Natural killer cell treated with Interleukin-12 subunit alpha and Interleukin-12 subunit beta and Interleukin-15 and Interleukin-18, amount 100 ng/mL, for 72 hours (primary cell): ENCODE measurements at places on chromosomes 5 and 9. TPM values are rescaled to one million over a fixed set of nuclear protein-coding genes. Genes with fewer than 3 reads are reported as not detected.

Gene GRM6
- not detected for total RNA-seq

Gene PRSS3
- total RNA-seq, result 1.3 TPM

Gene PDZD2
- not detected for total RNA-seq

DNA sequence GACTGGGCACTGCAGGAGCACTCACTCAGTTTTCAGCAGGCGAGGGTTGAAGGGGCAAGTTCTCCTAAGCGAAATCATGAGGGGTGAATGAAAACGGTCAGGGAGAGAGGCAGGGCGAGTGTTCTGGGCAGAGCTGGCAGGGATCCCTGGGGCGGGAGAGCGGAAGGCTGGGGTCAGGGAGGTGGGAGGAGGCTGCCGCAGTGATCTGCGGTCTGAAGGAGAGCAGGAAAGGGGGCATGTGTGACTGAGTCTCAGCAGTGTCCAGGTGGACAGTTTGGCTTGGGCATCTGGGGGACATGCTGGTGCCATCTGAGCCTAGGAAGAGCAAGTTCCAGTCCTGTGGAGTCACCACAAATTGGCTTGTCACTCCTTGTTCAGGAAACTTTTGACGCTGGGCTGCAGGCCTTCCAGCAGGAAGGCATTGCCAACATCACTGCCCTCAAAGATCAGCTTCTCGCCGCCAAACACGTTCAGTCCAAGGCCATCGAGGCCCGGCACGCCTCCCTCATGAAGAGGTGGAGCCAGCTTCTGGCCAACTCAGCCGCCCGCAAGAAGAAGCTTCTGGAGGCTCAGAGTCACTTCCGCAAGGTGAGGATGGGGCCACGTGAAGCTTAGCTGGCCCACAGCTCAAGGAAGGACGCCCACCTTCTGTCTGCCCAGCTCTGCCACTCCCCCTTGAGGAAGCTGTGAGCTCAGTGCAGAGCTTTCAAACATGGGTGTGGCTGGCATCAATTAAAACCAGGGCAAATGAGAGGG lies 31.1 kb downstream of the DYNC2I2 start:
- DNase-seq, result no peak
- H3K4me1 ChIP-seq, result no peaks in the 10 kb centered on the region
- no peaks in the 10 kb centered on the region for H3K27me3 ChIP-seq
- H3K4me3 ChIP-seq, result no peak overlapping the region
- no peak overlapping the region for H3K27ac ChIP-seq
- peaks cover 8% of the 10 kb centered on the region for H3K36me3 ChIP-seq

Gene PCDHB3
- total RNA-seq, result not detected

DNA sequence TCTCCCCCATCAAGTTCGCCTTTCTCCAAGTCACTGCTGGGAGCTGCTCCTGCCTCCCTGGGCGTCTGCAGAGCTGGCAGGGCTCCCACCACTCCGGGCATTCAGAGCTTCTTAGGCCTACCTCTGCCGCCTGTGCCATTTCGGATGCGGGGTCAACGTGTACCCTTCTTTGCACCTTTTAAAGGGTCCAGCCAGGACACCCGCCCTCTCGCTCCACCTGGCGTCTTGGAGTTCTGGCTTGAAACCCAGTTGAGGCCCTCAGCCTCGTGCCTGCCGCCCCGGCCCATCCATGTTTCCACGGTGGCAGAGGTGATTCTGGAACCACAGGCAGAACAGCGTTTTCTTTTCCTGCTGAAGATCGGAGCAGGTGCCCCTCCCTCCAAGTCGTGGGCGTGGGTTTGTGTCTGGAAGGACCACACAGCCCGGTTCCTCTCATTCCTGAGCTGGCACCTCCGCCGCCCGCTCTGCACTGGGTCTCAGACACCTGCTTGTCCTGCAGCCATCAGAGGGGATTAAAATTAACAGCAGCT lies 32.9 kb downstream of the NDUFS6 start:
- H3K36me3 ChIP-seq, result no peaks in the 10 kb centered on the region
- H3K27me3 ChIP-seq, result peaks cover 9% of the 10 kb centered on the region
- no peak overlapping the region for H3K27ac ChIP-seq
- no peak overlapping the region for H3K4me3 ChIP-seq
- H3K4me1 ChIP-seq, result no peaks in the 10 kb centered on the region

GRCh38 chr9:123679330-123679987 lies 250.5 kb downstream of the DENND1A start:
- DNase-seq, result no peak
- no peak overlapping the region for H3K27ac ChIP-seq
- no peak overlapping the region for H3K4me3 ChIP-seq
- peaks cover 5% of the 10 kb centered on the region for H3K36me3 ChIP-seq
- peaks cover 18% of the 10 kb centered on the region for H3K4me1 ChIP-seq

Gene PCDHB6
- total RNA-seq, result not detected

DNA sequence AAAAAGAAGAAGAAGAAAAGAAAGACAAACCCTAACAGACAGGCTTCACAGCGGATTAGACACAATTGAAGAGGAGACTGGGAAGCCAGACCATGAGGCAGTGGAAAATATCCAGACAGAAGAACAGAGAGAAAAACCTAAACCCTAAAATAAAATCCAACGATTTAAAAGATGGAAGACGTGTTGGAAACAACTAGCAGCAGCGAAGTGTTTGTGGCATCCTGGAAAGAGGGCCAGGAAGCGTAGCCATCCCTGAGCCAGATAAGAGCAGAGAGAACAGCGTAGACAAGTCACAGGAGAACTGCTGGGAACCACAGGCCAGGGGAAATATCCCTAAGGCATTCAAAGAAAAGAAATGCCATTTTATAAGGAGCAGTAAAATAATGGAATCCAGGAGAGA lies 39.7 kb upstream of the NKD2 start:
- H3K27ac ChIP-seq, result no peak overlapping the region
- H3K4me3 ChIP-seq, result no peak overlapping the region
- H3K36me3 ChIP-seq, result no peaks in the 10 kb centered on the region
- peaks cover 5% of the 10 kb centered on the region for H3K4me1 ChIP-seq

- no peaks in the 10 kb centered on the region for H3K27me3 ChIP-seq
- no peaks in the 10 kb centered on the region for H3K4me1 ChIP-seq
- H3K36me3 ChIP-seq, result no peaks in the 10 kb centered on the region
- H3K27ac ChIP-seq, result no peak overlapping the region
- DNase-seq, result no peak
Measured at GRCh38 chr9:100939636-100940035, 88.9 kb upstream of the PLPPR1 start.

Gene DDX46
- 71.4 TPM for total RNA-seq

Gene SOX30
- not detected for total RNA-seq

- H3K27me3 ChIP-seq, result peaks cover 45% of the 10 kb centered on the region
- H3K4me3 ChIP-seq, result no peak overlapping the region
- peaks cover 4% of the 10 kb centered on the region for H3K36me3 ChIP-seq
Measured at GRCh38 chr5:73180566-73180965, 7.6 kb downstream of the TMEM174 start.

GRCh38 chr9:107948601-107949000 lies 459.0 kb upstream of the KLF4 start:
- H3K4me3 ChIP-seq, result no peak overlapping the region
- no peaks in the 10 kb centered on the region for H3K4me1 ChIP-seq
- peaks cover 6% of the 10 kb centered on the region for H3K36me3 ChIP-seq
- no peak overlapping the region for H3K27ac ChIP-seq
- no peak for DNase-seq
- no peaks in the 10 kb centered on the region for H3K27me3 ChIP-seq

Gene OGN
- not detected for total RNA-seq

GRCh38 chr9:135479469-135480052 lies at the start of gene PPP1R26:
Gene PPP1R26 (plus strand): TSS chr9:135479782. CDS start chr9:135484511, 4,729 bp downstream.
- peak within 1 kb of the TSS; percentile 89 for H3K4me3 ChIP-seq
- H3K36me3 ChIP-seq, result no peaks in the 10 kb centered on the region
- peaks cover 4% of the 10 kb centered on the region for H3K4me1 ChIP-seq

GRCh38 chr5:79076819-79077218 lies 7.3 kb downstream of the BHMT2 start:
- H3K27me3 ChIP-seq, result peaks cover 7% of the 10 kb centered on the region
- no peak for DNase-seq
- H3K4me3 ChIP-seq, result no peak overlapping the region
- no peak overlapping the region for H3K27ac ChIP-seq

DNA sequence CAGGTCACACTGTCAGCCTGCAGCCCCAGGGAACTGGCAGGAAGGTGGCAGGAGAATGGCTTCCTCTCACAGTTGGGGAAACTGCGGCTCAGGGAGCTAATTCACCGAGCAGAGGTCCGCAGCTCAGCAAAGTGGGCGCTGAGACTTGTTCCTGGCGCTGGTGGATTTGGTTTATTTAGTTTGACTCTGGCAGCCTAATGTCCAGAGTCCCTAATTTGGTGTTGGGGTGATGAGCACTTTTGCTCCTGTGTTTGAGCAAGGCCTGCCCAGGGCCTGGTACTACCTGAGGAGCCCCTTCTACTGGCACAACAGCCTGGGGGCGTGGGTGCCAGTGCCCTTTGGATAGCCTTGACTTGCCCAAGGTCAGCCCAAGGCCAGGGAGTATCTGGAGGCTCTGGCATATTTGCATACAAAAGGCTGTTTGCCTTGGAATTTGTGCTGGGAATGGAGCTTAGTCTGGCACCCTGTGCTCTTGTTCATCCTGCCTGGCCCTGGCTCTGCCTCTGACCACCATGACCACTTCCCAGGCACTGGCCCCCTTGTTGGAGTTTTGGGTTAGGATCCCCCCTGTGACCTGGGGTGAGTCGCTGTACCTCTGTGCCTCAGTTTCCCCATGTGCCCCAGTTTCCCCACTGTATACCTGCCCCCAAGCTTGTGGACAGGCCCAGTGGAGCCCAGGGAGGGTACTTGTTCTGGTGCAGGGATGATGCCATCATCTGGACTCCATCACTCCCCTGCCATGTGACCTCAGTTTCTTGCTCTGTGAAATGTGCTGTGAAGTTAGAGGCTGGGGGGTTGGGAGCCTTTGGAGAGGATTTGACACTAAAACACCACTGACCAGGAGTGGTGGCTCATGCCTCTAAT lies 1.4 kb downstream of the SUSD3 start:
- H3K36me3 ChIP-seq, result no peaks in the 10 kb centered on the region
- peak overlapping the region; percentile 71 for H3K27ac ChIP-seq
- no peak for DNase-seq
- H3K4me3 ChIP-seq, result peak overlapping the region; percentile 87
- peaks cover 49% of the 10 kb centered on the region for H3K4me1 ChIP-seq
- H3K27me3 ChIP-seq, result peaks cover 10% of the 10 kb centered on the region
